T-helper 2 cell treated with Interferon-gamma antibody and Interleukin-4, amounts not matched to agents 100 ng/mL and 5 ng/mL, for 36 hours (primary cell): ENCODE measurements at places on chromosomes 12 and 14. TPM values are rescaled to one million over a fixed set of nuclear protein-coding genes. Genes with fewer than 3 reads are reported as not detected.

The GLRX5 gene
- 37.3 and 39.1 TPM in 2 replicates for total RNA-seq

The GNG2 gene
- 190 and 204 TPM in 2 replicates for total RNA-seq

The AGAP2 gene
- total RNA-seq = 57.1 and 59.4 TPM in 2 replicates

The RNASE1 gene
- total RNA-seq = not detected in 2 replicates

The FSCB gene
- total RNA-seq = not detected in 2 replicates
